ENCODE measurements at places on chromosomes 4 and X.

- no peak for DNase-seq
Measured at GRCh38 chr4:32140636-32141035, 1420.5 kb downstream of the PCDH7 start.

- DNase-seq: no peak
Measured at GRCh38 chr4:56817840-56818491, 3.5 kb downstream of the SPINK2 start.

GRCh38 chr4:38330321-38330720 lies 333.7 kb upstream of the KLF3 start:
- DNase-seq: no peak

DNA sequence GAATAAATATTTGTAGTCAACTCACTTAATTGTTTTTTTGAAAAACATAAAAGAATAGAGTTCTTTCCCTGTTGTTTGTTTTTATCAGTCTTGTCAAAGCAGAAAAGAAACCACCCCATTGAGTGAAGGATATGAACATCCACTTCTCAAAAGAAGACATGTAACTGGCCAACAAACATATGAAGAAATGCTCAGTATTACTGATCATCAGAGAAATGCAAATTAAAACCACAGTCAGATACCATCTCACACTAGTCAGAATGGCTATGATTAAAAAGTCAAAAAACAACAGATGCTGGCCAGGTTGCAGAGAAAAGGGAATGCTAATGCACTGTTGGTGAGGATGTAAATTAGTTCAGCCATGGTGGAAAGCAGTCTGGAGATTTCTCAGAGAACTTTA lies 326.1 kb upstream of the EMCN start:
- DNase-seq: no peak

GRCh38 chr4:37892641-37893040 lies 1.8 kb downstream of the TBC1D1 start:
- DNase-seq: no peak

GRCh38 chrX:137215467-137215866 lies 181.7 kb upstream of the GPR101 start:
- no peak for DNase-seq

- DNase-seq: no peak
Measured at GRCh38 chrX:536616-537015, 94.0 kb upstream of the SHOX start.

GRCh38 chr4:55364691-55365344 lies 18.8 kb downstream of the SRD5A3 start:
- peak; percentile 69 for DNase-seq

GRCh38 chr4:55574252-55574651 lies 17.8 kb downstream of the PDCL2 start:
- no peak for DNase-seq

GRCh38 chr4:72677886-72678285 lies 108.9 kb upstream of the ADAMTS3 start:
- DNase-seq: no peak

- no peak for DNase-seq
Measured at GRCh38 chrX:47221756-47222155, 3.3 kb downstream of the CDK16 start.

- DNase-seq: no peak
Measured at GRCh38 chr4:181859439-181859838, 383.8 kb upstream of the TENM3 start.

GRCh38 chr4:2746891-2747695 lies 9.0 kb downstream of the TNIP2 start:
- DNase-seq: no peak

DNA sequence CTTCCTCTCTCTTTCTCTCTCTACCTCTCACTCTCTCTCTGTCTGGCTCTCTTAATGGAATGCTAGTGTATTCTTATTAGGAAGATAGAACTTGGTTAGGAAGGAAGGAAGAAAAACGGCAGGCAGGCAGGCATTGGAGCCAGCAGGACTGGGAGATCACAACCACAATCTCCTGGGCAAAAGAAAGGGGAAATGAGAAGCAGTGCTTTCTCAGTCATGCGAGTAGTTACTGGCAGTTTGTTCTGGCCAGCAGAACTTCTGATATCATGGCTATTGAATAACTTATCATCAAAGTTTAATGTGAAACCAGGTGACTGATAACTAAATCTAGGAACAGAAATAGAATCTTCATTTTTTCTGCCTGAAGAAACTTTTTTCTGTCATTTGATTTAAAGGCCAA lies 60.9 kb upstream of the PAGE1 start:
- no peak for DNase-seq

- DNase-seq: no peak
Measured at GRCh38 chrX:136867518-136867917, 13.0 kb downstream of the RBMX start.

DNA sequence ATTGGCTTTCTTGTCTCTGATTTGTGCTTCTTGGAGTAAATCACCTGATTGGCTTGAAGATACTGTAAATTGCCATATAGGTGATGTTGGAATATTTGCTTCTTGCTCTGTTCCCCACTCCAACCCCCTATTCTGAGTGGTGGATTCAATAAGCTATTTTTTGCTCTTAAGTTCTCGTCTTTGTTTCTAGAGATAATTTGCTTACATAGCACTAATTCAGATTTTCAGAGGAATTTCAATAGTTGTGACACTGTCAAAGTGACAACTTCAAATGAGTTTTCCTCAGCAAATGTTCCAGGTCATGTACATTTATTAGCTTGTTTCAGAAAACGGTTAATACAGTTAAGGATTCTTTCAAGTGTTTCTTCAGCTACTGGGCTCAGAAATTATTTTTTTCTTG lies 18.6 kb downstream of the LANCL3 start:
- no peak for DNase-seq

- DNase-seq: no peak
Measured at GRCh38 chr4:20543131-20543530, 157.1 kb upstream of the PACRGL start.

DNA sequence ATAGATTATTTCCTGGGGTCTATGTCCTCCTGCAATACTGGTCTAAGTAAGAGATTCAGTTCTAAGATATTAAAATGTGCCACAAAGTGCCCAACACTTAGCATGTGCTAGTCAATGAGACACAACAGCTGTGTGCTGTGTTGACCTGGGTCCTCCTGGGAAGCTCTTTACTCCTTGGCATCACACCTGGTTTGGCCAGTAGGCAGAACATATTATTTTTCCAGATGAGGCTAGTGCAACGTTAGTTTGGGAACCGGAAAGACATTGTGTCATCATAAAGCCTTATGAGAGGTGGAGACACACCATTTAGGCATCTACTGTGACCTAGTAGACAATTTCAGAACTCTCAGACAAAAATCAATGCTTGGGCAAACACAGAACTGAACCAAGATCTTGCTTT lies 197.8 kb downstream of the MID1IP1 start:
- no peak for DNase-seq

GRCh38 chrX:150990910-150991309 lies 7.8 kb downstream of the HMGB3 start:
- no peak for DNase-seq

DNA sequence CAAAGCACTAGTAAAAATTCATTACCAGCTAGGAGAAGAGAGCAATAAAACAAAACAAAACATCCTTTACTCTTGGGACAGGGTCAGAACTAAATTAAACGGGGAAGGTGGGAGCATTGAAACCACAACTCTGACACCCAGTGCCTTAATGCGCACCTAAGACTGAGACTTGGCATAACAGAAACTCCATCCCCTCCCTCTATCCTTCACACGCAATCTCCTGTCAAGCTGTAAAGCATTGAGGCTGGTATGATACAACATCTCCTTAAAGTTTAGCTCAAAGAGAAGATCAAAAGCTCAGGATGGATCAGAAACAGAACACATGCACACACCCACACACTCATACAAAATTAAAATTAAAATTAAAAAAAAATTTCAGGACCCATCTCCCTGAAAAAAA lies 951.3 kb downstream of the STIM2 start:
- DNase-seq: no peak

- DNase-seq: no peak
Measured at GRCh38 chr4:119233191-119233590, 20.7 kb downstream of the USP53 start.

GRCh38 chr4:168759959-168760527 lies 250.0 kb downstream of the CBR4 start:
- no peak for DNase-seq
